ENCODE measurements at places on chromosomes 5 and 9. TPM values are rescaled to one million over a fixed set of nuclear protein-coding genes. Genes with fewer than 3 reads are reported as not detected.

DMRT3 gene
- total RNA-seq: 0.58 TPM

GLDC gene
- total RNA-seq: 13.4 TPM

NIPBL gene
- 63.6 TPM for total RNA-seq

ENDOG gene
- 20.0 TPM for total RNA-seq

AGXT2 gene
- 25.9 TPM for total RNA-seq

FOXD4L4 gene
- 0.06 TPM for total RNA-seq

C9orf153 gene
- total RNA-seq: 0.70 TPM

DEPDC1B gene
- 21.2 TPM for total RNA-seq

CCDC187 gene
- 3.0 TPM for total RNA-seq

LRRTM2 gene
- 3.6 TPM for total RNA-seq

ZDHHC11 gene
- total RNA-seq: 14.9 TPM

C8G gene
- total RNA-seq: not detected

ADRA1B gene
- total RNA-seq: 1.5 TPM

TRAF2 gene
- total RNA-seq: 18.9 TPM

PFN3 gene
- not detected for total RNA-seq

ADGRD2 gene
- not detected for total RNA-seq

FOXI1 gene
- 3.8 TPM for total RNA-seq

FAM153A gene
- total RNA-seq: 0.58 TPM

ALDH1A1 gene
- 173 TPM for total RNA-seq

TAF1L gene
- total RNA-seq: not detected

TBCA gene
- total RNA-seq: 89.8 TPM

C5orf58 gene
- not detected for total RNA-seq

ANKRD18A gene
- total RNA-seq: 2.9 TPM

PDGFRB gene
- 182 TPM for total RNA-seq

PIP5KL1 gene
- total RNA-seq: 2.3 TPM

CLIC3 gene
- 2.5 TPM for total RNA-seq

PKN3 gene
- 6.1 TPM for total RNA-seq

SLC1A3 gene
- 5.2 TPM for total RNA-seq

GFPT2 gene
- 11.9 TPM for total RNA-seq

HNRNPA0 gene
- total RNA-seq: 34.3 TPM

PCDHA9 gene
- 0.58 TPM for total RNA-seq

BARX1 gene
- total RNA-seq: 0.23 TPM
